ENCODE measurements at places on chromosomes 7 and 10. TPM values are rescaled to one million over a fixed set of nuclear protein-coding genes. Genes with fewer than 3 reads are reported as not detected.

PLXNA4 gene
- total RNA-seq = 1.2 TPM

TPST1 gene
- 45.7 TPM for total RNA-seq

COL26A1 gene
- not detected for total RNA-seq

OPN4 gene
- not detected for total RNA-seq

CLCN1 gene
- total RNA-seq = not detected

PLAC9 gene
- total RNA-seq = 1.9 TPM

GTF2IRD1 gene
- total RNA-seq = 31.1 TPM

NCAPG2 gene
- total RNA-seq = 70.3 TPM
